ENCODE measurements at places on chromosomes 7 and 10.

- no peak for DNase-seq
Measured at GRCh38 chr7:50212016-50212325, 92.5 kb upstream of the IKZF1 start.

DNA sequence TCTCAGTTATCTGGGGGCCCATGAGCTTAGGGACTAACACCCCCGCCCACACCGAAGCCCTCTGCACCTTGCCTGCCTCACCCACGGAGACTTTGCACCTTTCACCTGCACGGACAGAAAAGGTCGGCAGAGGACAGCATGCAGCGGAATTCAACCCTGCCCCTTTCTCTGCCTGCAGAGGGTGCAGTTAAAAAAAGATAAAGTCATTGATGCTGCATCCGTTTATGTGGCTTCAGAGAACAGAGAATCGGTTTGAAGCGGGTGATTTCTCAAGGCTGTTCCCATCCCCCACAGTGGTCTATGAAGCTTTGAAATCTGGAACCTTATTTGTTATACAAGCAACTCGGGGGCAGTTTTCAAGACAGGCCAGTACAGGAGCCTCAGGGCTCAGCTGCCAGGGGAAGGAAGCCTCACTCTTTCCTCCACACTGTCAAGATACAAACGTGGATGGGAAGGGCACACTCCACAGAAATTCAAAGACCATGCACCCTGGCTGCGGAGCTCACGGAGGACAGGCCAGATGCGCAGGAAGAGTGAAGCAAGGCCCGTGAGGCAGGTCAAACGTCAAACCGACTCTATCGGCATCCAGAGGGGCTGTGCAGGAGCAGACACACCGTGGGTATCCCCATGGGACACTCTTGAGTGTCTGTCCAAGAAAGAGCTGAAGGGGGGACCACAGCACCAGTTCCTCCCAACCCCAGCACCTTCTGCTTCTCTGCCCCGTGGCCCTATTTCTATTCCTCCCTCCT lies 66.3 kb downstream of the INSIG1 start:
- no peak for DNase-seq

DNA sequence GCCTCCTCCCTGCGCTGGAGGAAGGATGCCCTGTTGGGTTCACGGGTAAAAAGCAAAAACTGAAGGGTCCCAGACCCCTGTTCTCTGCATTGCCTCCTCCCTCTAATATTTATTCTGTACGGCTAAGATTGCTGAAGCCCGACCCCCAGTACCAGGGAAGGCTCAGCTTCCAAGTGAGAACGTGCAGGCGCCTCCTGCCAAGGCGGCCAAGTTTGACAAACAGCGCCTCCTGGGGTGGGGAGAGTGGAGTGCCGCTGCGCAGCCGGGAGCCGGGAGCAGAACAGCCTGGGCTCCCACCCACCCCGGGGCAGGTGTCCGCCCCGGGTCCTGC lies 4.7 kb upstream of the EBF3 start:
- peak; percentile 84 for DNase-seq

DNA sequence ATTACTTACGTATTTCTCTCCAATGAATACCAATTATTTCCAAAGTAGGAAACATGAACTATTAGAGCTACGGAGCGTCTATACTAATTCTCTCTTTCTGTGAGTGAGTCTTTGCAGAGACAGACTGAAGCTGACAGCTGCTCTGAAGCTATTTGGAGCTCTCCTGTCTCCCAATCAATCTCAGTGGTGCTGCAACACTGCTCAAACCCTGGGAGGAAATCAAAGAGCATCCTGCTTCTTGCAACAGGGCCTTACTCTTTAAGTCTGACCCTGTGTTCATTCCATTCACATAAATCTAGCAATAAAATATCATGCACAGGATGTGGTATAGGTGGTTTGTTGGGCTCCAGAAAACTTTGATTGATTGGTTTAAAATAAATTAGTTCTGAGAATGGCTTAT lies 685.7 kb upstream of the IGFBP3 start:
- no peak for DNase-seq

DNA sequence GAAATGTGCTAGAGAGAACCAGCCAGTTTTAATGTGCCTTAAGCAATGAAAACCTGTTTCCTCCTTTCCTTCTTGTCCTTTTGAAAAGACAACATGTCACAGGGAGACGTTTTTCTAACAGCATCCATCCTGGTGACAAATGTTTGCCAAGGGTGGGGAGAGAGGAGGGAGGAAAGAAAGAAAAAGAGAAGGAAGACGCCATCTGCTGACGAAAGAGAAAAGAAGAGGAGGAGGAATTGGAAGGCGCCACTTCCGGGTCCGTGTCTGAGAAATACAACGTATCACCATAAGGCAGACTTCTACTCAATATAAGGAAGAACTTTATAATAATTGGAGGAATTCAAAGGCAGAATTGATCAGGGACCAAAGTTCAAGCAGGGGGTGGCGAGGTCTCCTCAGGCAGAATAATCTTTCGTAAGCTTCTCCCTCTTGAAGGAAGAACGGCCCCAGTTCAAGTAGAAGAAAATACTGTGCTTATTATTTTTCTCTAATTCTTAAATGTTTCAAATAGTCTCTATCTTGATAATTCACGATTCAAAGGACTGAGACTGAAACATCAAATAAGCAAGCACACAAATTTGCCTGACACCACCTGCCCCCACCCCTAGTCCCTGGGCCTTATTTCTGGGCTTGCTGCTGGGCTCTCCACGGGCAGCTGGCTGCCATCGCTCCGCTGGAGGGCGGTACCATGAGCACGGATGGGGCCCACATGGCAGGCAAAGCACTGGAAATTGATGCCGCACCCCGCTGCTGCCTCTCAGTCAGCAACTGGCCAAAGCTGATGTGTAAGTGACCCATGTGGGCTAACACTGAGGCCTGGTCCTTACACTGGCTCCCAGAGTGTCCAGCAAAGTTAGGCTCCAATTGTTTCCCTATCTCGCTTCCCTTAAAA lies 273.7 kb upstream of the KLF14 start:
- peak; percentile 75 for DNase-seq

DNA sequence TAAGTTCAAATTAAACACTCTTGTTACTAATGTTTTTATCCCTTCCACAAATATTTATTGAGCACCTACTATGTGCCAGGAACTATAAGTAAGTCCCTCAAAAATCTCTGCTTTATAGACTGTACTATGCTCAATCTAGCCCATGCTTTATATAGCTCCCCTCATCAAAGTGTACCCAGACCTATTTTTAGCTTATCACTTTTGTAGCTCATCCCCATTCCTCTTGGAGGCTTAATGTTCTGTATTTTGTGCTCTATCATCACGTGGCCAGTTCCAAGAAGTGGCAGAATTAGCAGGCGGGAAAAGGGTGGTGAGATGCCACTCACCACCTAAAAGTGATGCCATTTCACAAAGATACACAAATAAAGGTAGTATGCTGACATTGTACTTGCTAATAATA lies 138.1 kb upstream of the BET1 start:
- no peak for DNase-seq

- DNase-seq = no peak
Measured at GRCh38 chr7:94095316-94096009, 91.3 kb upstream of the BET1 start.

GRCh38 chr10:49010295-49010694 lies 70.7 kb upstream of the LRRC18 start:
- no peak for DNase-seq

DNA sequence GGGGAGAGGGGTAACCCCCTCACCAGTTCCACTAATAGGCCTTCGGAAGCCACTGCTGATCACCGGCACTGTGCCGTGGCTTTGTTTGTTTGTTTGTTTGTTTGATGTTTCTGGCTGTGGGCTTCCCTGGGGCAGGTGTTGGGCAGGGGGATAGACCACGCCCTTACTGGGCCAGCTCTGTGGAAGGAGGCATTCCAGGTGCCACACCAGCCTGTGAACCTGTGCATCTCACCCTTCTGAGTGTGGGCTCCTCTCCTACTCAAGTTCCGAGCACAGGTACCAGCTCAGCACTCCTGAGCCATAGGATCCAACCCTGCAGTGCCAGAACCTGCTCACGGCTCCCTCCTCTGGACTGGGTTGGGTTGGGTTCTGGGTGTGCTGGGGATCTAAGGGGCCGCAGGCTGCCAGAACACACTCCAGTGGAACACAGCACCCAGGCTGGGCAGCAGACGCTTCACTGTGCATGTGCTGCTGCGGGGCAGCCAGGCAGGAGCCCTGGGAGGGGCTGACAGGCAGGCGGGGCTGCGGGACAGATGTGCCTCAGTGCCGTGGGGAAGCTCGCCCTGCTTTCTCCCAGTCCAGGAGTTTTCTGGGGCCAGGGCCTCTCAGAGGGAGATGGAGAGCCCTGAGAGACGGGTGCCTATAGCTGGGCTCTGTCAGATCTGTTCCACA lies 1053.9 kb downstream of the CNTNAP2 start:
- DNase-seq = peak; percentile 13

DNA sequence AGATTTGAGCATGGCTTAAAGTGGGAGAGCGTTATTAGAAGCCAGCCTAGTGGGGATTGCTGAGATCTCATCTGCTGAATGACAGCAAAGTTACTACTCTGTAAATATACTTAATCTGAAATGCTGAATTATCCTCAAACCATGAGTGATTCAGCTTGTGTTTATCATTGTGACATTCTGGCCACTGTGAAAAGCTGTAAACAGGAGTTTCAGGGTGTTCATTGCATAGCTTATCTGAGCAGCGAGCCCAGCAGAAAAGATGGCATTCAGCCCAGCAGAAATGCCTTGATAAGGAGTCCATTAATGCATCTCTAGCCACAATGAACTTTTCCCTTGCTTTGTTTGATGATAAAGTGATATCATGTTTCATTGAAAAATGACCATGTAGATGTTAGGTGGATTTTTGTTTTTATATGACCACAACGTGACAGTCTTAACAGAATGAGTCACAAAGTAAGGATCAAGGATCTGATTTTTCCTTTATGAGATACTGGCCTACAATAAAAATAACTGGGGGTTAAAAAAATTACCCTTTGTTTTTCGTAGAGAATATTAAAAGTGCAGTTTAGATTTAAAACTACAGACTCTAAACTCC lies 7.8 kb downstream of the TES start:
- no peak for DNase-seq

DNA sequence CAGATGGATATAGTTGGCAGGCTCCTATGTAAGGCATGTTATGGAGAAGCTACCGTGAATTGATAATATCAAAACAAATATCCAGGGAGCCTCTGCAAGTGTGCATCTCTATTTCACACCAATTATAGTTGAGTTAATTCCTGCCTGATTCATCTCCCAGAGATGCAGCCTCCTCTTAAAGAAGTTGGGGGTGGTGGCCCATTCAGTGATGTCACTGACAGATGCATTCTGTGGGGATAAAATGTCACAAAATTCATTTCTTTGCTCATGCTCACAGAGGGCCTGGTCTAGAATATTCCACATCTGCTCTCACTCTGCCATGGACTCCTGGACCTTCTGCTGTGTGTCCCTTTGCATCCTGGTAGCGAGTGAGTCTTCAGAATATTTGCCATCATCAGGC lies 189.1 kb upstream of the PRSS1 start:
- no peak for DNase-seq

DNA sequence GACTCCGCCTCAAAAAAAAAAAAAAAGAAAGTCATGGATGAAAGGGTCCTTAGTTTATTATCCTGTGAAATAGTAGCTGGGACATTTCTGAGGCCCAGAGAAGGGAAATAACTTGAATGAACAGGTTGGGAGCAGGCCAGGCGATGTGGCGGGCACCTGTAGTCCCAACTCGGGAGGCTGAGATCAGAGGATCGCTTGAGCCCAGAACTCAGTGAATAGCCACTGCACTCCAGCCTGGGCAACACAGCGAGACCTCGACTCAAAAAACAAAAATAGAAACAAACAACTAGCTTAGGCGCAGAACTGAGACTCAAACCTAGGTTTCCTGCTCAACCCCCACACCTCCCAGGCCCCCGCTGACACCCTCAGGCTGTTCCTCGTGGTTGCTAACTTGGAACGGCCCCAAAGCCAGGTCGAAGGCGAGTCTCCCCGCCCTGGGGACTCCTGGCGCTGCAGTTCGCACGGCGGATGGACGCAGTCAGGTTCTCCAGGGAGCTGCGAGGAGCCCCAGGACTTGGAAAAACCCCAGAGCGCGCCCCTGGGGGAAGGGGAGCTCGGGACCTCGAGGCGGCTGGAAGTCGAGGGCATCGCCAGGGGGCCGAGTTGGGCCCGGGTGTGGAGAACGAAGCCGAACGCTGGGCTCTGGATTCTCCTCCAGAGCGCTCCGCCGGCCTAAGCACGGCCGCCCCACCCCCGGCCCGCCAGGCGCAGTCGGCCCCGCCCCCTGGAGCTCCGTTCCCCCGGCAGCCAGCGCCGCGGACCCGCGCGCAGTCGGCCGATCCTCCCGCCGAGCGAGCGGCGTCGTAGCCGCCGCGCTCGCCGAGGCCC lies at the start of gene STOX1:
STOX1 (plus strand) TSS at position 768 of the 828 bp plus-strand sequence. CDS start 93 bp downstream, outside the sequence.
- DNase-seq = peak; percentile 87

- no peak for DNase-seq
Measured at GRCh38 chr10:132078746-132079345, 13.1 kb downstream of the JAKMIP3 start.

DNA sequence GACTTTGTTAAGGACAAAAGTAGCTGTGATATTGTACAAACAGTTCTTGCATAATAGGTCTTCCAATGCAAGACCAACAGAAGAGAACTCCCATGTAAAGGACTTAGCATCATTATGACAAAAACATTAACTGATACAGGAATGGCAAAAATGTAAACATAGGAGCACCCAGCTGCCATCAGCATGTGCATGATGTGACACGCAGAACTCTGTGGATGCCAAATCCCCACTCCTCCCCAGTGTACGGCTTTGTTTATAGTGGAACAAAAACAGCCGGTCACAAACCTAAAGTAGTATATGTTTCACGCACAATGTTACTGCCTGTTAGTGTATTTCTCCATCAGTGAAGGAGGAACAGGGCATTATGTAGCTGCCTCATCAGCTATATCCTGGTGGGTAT lies 316.0 kb upstream of the AOAH start:
- DNase-seq = peak; percentile 16

GRCh38 chr10:10520491-10521385 lies 496.9 kb upstream of the CELF2 start:
- no peak for DNase-seq

- DNase-seq = peak; percentile 50
Measured at GRCh38 chr7:80659120-80660055, 20.9 kb downstream of the CD36 start.

DNA sequence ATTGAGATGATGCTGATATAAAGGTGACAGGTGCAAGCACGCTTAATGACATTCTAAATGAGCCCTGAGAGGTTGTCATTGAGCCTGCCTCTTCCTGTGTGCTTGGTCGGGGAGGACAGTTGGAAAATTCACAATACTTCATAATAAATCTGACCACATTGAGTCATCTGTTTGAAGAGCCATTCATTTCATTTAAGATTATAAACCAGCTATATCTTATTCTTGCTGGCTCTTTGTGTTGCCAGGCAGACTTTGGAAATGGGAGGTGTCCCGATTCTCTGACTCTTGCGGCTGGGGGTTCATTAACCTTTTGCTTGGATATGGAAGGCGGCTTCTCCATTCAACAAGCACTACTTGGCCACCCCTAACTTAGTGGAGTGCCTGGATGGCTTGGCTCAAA lies 198.2 kb downstream of the FANK1 start:
- DNase-seq = no peak

- no peak for DNase-seq
Measured at GRCh38 chr7:108605559-108606201, 36.0 kb downstream of the DNAJB9 start.

- DNase-seq = no peak
Measured at GRCh38 chr10:120917521-120918250, 66.5 kb downstream of the WDR11 start.
